Muscle of arm (tissue), 14 donors: ENCODE measurements at places on chromosomes 4 and X. TPM values are rescaled to one million over a fixed set of nuclear protein-coding genes. Genes with fewer than 3 reads are reported as not detected.

Gene METAP1
- polyA plus RNA-seq = 38.2 TPM

Gene HSFX3
- polyA plus RNA-seq = not detected

Gene KIF4A
- 9.8 TPM for polyA plus RNA-seq

- DNase-seq = no peak
Measured at GRCh38 chrX:2398064-2398656, 102.6 kb downstream of the DHRSX start.

DNA sequence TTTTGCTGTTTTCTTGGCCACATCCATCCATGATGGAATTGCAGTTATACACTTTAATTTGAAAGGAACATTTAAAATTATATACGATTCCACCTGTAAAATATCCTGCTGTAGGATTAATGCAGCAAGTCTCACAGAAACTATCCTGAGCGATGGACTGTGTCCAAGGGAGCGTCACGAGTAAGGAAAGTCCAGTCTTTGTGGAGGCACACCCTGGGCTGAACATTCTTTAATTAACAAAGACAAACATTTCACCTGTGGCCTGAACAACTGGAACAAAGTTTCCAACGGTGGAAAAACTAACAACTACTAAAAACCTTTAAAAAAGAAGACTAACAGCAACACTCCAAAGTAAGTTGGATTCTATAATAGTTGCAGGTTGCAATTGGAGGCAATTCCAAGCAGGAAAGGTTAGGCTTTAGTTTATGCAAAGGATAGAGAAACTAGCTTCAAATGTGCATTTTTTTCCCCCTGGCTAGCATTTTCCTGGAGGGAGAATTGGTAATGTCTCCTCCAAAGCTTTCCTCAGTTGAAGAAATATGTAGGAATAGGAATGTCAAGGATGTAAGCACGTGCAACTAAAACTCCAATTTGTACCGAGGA is 11.0 kb downstream of the EREG start:
- DNase-seq = no peak

DNA sequence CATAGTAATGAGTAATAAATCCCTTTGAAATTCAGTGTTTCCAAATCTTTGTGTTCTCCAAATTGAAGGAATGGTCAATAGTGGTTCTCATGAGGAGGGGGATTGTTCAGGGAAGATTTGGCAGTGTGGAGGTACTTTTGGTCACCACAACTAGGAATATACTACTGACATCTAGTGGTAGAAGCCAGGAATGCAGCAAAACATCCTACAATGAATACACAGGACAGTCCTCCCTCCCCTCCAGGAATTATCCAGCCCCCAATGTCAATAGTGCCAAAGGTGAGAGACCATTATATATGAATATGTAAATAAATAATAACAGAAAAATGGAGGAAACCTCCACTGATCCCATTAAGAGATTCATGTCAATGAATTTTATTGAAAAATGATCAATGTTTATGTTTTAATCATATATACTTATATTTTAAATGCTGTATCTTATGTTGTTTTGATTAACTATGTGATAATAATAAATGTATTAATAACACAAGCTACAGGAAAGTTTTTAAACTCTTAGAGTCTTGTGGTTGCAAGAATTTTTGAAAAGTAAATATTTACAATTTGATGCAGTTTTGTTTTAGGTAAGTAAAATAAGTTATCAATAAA is 14.4 kb upstream of the FAM9A start:
- peak; percentile 51 for DNase-seq

DNA sequence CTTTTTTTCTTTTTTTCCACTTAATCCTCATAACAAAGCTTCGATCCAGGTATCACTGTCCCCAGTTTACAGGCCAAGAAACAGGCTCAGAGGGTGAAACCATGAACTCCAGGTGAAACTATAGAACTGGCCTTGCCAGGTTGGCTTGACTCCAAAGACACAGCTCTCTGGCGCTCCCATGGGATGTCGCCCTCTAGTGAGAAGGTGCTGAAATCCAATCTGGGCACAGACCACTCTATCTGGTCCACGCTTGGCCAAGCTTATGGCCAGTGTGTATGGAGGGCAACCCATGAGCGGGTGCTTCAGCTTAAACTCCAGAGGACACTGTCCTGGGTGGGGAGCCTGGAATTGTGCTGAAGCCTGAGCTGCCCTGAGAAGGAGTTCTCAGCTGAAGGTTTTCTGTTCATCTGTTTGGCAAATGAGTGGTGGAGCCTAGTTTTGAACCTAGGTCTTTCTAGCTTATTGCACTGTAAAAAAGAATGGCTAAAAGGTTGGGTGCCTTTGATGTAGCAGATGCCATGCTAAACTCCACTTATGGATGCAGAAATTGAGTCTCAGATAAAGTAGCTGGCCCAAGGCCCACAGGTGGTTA is 70.5 kb downstream of the SEL1L3 start:
- DNase-seq = no peak

- DNase-seq = no peak
Measured at GRCh38 chr4:52907510-52907909, 45.4 kb downstream of the RASL11B start.
